Left forelimb (tissue), 1 donor: ENCODE measurements at places on chromosomes 13 and 19.
A peak's percentile ranks its signal among the peaks of the same experiment; 100 is the strongest.

DNA sequence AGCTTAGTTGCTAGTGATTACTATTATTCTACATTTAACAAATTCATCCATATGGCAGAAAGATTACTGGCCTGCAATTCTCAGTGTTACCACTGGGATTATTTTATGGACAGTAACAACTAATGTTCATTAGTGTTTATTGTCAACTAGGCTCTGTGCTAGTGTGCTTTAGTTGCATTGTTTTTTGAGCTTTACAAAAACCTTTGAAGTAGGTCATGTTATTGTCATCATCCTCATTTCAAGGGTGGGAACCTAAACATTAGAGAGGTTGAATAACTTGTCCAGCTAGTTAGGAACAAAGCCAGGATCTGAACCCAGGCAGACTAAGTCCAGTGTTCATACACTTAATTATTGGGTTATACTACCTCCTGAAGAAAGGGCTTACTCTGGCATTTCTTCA, 27.8 kb upstream of the TDRD3 start:
- no peak for DNase-seq

DNA sequence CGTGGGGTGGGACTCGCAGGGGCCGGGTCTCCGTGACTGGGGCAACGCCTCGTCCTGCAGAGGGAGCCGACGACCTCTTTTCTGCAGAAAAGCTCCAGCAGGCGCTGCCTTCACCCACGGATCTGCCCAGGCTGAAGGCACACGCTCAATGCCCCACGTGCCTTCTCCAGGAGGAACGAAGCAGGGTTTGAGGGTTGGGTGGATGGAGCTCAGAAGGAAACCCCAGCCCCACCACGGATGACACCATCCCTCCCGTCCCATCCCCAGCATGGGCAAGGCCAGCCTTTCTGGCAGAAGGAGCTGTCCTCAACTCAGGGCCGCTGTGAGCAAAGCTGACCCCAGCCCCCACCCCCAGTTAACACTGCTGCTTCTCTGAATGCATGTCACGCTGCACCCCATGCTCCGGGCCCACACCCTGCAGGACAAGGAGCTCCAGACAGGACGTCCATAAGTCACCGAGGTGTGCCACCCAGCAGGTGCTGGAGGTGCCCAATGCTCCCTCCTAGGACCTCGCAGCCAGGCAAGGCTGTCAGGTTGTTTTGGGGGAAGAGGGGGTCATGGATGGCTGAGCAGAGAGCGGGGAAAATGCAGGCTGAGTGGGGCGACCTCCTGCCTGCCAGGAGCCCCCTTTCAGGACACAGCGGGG, 7.4 kb downstream of the C19orf25 start:
- DNase-seq = no peak

- peak; percentile 89 for DNase-seq
These were observed at the start of gene CNN2 for GRCh38 chr19:1025960-1026782. Gene CNN2, plus strand, starts transcription at chr19:1026608. Its CDS starts 54 bp downstream, at chr19:1026662.

GRCh38 chr19:37966211-37966661, 59.2 kb downstream of the SIPA1L3 start:
- DNase-seq = no peak

DNA sequence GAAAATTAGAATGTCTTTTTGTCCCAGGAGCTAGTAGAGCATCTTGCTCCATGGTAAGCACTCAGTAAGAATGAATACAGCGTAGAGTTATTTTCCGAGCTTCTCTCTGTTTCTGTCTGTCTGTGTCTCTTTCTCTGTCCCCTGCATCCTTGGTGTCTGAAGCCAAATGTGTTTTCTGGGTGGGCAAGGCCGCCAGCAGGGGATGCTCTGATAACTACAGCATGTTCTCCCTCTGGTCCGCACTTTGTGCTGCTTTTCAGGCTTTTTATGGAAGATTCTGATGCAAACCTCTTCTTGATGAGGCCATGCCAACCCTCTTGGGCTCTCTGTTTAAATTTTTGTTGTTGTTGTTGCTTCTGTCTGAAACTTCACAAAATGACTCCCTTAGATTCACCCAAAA, 142.8 kb upstream of the UBL3 start:
- no peak for DNase-seq

DNA sequence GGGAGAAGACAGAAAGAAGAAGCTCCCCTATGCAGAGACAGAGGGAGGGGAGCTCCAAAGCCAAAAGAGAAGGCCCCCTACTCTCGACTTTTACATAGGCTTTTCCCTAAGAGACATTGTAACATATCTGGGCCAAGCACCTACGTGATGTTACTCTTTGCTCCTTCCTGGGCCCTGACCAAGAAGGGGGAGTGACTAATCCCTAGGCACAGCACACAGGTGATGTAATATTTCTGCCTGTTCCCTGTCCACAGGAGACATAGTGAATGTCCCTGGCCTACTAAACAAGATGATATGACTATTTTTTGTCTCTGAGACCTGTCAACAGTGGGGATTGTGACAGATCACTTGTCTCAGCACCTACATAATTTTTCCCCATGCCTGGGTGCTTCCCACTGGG, 15.9 kb upstream of the ZNF254 start:
- no peak for DNase-seq

GRCh38 chr13:112067116-112067741, at the start of gene SOX1:
Gene SOX1, plus strand, starts transcription at chr13:112067149. Its CDS starts 510 bp downstream, at chr13:112067659.
- DNase-seq = no peak
